ENCODE measurements at places on chromosomes 2 and 18.
A peak's percentile ranks its signal among the peaks of the same experiment; 100 is the strongest.

DNA sequence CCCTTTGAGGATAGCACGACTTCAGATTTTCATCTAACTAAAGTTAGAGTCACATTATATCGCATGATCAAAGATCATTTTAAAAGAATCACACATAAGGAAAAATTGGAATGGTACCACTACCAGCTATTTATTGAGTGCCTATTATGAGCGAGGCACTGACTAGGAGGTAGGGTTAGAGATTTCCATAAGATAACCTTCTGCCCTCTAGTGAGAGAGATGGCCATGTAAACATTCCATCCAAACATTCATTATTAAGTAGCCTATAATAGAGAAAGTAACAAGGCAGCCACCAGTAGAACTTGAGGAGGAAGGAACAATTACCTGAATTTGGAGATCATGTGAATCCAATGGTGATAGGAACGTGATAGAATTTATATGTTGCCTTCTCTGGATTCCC, 25.4 kb upstream of the GLS start:
- H3K27ac ChIP-seq = no peak overlapping the region
- no peaks in the 10 kb centered on the region for H3K4me1 ChIP-seq
- H3K4me3 ChIP-seq = no peak overlapping the region
- no peak for DNase-seq

- no peak for DNase-seq
- no peaks in the 10 kb centered on the region for H3K36me3 ChIP-seq
- no peaks in the 10 kb centered on the region for H3K4me1 ChIP-seq
- no peak overlapping the region for H3K27ac ChIP-seq
- no peaks in the 10 kb centered on the region for H3K27me3 ChIP-seq
- no peak overlapping the region for H3K4me3 ChIP-seq
Observed at GRCh38 chr18:53566626-53567025, 657.8 kb downstream of the MBD2 start.

DNA sequence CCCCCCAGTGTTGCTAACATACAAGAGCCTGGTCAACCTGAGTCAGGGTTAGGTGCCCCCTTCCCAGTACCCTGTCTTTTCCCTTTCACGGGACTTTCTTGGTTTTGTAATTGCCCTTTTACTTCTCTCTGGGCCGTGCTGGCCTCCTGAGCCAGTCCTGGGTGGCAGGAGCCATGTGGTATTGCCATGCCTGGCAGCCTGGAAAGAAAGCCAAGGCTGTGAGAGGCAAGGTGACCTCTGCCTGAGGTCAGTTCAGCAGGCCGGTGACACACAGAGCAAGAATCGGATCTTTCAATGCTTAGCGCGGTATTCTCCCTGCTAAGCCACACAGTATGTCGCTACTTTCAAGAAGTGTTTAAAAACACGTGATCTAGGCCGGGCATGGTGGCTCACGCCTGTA, 52.3 kb downstream of the C18orf63 start:
- no peak overlapping the region for H3K4me3 ChIP-seq
- H3K27ac ChIP-seq = no peak overlapping the region
- no peak for DNase-seq

DNA sequence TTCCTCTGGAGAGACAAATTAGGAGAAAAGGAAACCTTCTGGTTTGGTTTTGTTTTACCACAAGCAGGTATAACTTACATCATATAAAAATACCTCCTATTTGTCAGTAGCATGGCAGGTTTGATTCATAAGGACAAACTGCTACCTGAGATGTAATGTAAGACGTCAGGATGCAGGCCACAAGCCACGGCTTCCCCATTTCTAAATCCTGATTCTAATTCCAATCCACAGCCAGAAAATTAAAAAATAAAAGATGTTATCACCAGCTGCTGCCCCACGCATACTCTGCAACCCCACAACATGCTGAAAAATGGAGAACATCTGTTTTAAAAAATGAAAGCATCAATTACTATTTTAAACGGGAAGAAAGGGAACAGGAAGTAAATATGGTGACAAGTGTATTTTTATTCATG, 197.6 kb downstream of the BCL11A start:
- peaks cover 39% of the 10 kb centered on the region for H3K4me1 ChIP-seq
- H3K27ac ChIP-seq = peak overlapping the region; percentile 63
- peak overlapping the region; percentile 1 for H3K4me3 ChIP-seq
- peaks cover 7% of the 10 kb centered on the region for H3K27me3 ChIP-seq
- H3K36me3 ChIP-seq = no peaks in the 10 kb centered on the region

GRCh38 chr2:143482316-143482715, 353.1 kb downstream of the ARHGAP15 start:
- H3K27me3 ChIP-seq = no peaks in the 10 kb centered on the region
- H3K4me1 ChIP-seq = peaks cover 26% of the 10 kb centered on the region
- H3K27ac ChIP-seq = no peak overlapping the region
- no peak overlapping the region for H3K4me3 ChIP-seq
- peaks cover 7% of the 10 kb centered on the region for H3K36me3 ChIP-seq

DNA sequence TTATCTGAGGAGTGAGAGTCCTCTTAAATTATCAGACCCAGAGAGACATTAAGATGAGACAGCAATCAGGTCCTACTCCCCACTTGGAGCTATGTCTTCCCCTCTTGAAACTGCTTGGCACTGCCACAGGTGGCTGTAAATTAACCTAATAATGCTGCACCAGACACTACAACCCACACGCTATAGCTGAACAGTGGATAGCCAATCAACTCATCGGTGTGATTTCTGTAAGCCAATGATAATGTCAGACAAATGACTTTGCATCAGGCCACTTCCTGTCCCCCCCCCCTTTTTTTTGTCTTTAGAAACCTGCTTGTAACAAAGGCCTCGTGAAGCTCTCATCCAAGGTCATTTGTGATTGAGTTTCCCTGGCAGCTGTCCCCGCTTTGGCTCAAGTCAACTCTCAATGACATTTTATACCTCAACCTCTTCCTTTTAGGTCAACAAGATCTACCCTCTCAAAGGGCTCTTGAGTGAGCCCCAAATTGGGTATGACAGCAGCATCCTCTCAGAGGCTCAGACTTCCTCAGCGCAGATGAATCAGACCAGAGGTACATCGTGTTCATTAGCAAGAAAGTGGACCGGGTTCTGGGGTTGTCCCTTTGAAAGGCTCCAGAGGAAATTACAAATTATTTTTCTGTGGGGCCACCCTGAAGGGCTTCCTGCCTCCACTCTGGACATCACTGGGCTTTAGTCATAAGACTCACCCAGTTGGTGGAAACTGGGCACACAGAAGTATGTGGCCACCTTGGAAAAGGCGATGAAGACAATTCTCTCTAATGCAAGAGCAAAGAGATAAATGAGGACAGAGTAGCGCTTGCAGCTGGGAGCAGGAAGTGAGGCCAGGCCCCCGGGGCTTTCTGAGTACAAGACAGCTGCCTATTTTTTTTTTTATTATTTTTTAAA, 73.6 kb downstream of the COPS8 start:
- DNase-seq = no peak
- H3K4me1 ChIP-seq = peaks cover 44% of the 10 kb centered on the region
- H3K27me3 ChIP-seq = peaks cover 2% of the 10 kb centered on the region
- H3K36me3 ChIP-seq = no peaks in the 10 kb centered on the region

DNA sequence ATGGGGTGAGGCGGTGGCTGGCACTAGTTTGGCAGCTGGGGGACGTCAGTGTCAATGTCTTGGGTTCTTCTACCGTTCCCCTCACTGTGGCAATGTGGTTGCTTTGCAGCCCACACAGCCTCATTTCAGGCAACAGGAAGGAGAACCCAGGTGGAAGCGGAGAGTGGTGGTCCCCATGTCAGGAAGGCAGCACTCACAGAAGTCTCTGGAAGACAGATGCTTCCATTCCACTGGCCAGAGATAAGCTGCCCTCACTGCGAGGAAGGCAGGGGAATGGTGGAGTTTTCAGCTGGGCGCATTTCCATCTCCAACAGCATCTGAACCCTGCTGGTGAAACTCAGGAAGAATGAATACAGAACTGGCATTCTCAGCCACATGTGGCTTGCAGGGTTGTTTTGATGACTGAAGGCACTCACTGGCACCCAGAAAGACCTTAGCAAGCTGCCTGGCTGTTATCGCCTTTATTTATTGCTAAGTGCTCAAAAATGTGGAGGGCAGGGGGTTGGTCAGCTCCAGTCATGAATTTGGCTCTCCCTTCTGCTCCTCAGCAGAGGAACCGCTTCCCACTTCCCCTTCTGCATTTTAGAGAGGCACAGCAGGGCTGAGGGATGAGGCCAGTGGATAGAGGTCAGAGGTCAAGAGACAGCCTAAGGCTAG, 19.4 kb downstream of the KCNIP3 start:
- H3K27ac ChIP-seq = no peak overlapping the region
- H3K4me1 ChIP-seq = no peaks in the 10 kb centered on the region
- DNase-seq = no peak
- H3K27me3 ChIP-seq = no peaks in the 10 kb centered on the region

- H3K4me3 ChIP-seq = no peak overlapping the region
- H3K36me3 ChIP-seq = no peaks in the 10 kb centered on the region
- H3K27me3 ChIP-seq = peaks cover 4% of the 10 kb centered on the region
- no peak for DNase-seq
Observed at GRCh38 chr18:60066219-60066975, 166.6 kb downstream of the PMAIP1 start.

DNA sequence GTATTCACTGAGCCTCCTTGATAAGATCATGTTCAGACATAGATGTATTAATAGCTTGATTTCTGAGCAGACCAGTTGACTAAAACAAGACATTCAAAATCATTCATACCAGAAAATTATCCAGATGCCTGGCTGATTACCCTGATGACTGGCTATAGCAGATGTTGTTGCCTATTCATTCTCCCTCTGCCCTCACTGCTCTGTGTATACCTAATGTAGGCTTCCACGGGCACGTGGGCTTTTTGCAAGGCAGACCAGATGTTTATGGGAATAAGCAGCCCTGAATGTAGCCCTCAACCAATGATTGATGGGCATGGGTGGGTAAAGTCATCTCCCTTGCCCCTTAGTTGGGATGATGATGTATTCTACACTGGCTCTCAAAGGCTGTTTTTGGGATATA, 289.1 kb downstream of the MBD2 start:
- no peaks in the 10 kb centered on the region for H3K4me1 ChIP-seq
- no peak overlapping the region for H3K27ac ChIP-seq
- no peak for DNase-seq
- no peak overlapping the region for H3K4me3 ChIP-seq

DNA sequence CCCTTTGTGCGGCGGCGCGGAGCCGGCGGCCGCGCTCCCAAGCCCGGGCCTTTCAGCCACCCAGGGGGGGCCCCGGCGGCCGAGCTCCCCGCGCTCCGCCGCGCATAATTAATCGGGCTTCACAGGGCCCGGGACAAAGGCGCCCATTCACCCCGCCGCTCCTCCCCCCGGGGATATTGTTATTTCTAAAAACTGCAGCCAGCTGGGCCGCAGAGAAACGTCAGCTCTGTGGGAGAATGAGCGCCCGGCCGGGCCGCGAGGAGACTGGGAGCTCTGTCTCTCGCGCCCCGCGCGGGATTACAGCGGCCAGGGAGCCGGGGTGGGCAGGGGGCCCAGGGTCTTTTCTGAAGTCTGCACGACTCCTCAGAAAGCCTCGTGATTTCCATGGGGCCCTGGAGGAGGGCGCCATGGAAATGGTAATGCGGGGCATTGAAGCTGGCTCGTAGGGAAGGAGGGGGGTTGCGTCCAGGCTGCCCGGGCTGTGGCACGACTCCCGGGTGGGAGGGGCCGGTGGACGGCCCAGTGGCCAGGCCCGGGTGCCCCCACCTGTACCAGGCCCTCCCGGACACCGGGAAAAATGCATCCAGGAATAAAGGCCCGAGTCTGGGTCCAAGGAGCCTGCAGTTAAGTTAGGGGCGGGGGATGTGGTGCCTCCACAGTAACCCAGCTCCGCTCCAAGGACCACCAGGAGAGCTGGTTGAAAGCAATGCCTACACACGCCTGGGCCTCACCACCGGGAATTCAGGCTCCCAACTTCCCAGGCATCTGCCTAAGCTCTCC, 125.3 kb downstream of the ZFP36L2 start:
- H3K36me3 ChIP-seq = peaks cover 11% of the 10 kb centered on the region
- H3K27me3 ChIP-seq = no peaks in the 10 kb centered on the region
- H3K27ac ChIP-seq = no peak overlapping the region
- no peak for DNase-seq
- no peak overlapping the region for H3K4me3 ChIP-seq
- peaks cover 6% of the 10 kb centered on the region for H3K4me1 ChIP-seq

GRCh38 chr2:128425731-128426620, 107.3 kb upstream of the HS6ST1 start:
- H3K36me3 ChIP-seq = no peaks in the 10 kb centered on the region
- no peaks in the 10 kb centered on the region for H3K27me3 ChIP-seq
- no peaks in the 10 kb centered on the region for H3K4me1 ChIP-seq
- no peak overlapping the region for H3K4me3 ChIP-seq
- DNase-seq = no peak
- H3K27ac ChIP-seq = no peak overlapping the region

DNA sequence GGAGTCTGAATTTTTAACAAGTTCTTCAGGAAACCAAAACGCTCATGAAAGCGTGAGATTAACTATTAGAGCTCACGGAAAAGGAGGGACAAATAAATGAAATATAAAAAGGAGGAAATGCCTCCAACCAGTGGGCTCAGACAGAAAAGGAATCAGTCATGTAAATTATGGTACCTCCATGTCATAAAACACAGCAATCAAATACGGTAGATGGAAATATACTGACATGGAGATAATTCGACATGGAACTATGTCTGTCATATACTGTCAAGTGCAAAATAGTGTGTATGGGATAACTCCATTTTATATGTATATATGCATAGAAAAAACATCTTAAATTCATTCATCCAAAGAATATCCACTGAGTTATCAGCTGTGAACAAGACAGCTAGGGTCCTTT, 25.9 kb upstream of the CTLA4 start:
- DNase-seq = no peak
- H3K36me3 ChIP-seq = no peaks in the 10 kb centered on the region
- peaks cover 7% of the 10 kb centered on the region for H3K27me3 ChIP-seq
- H3K4me1 ChIP-seq = peaks cover 21% of the 10 kb centered on the region

All from activated naive CD8-positive, alpha-beta T cell treated with anti-CD3 and anti-CD28 coated beads, Interleukin-2, amount 50 U/mL, for 24 hours (primary cell).